ENCODE measurements at places on chromosomes 6 and 20. TPM values are rescaled to one million over a fixed set of nuclear protein-coding genes. Genes with fewer than 3 reads are reported as not detected.
A peak's percentile ranks its signal among the peaks of the same experiment; 100 is the strongest.

- peak; percentile 93 for DNase-seq
These were observed 1.1 kb downstream of the JAG1 start for GRCh38 chr20:10672624-10673127.

- DNase-seq, result no peak
These were observed 28.3 kb downstream of the PREX1 start for GRCh38 chr20:48799328-48800105.

Gene AIF1
- 60.1 TPM for total RNA-seq

DNA sequence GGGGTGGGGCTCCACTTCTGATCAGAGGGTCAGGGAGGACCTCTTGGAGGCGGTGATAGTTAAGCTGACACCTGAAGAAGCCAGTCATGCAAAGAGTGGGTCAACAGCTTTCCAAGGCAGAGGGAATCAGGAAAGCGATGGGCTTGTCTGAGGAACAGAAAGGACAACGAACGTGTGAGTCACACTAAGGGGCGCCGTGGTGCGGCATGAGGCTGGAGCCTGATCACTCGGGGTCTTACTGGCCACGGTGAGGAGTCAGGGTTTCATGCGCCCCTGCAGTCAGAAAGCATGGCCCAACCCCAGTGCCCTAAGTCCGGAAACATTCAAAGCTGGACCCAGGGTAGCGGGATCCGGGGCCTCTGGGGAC is 50.6 kb upstream of the SLC32A1 start:
- DNase-seq, result no peak

- no peak for DNase-seq
These were observed 126.0 kb downstream of the RNASET2 start for GRCh38 chr6:166830185-166830890.

DNA sequence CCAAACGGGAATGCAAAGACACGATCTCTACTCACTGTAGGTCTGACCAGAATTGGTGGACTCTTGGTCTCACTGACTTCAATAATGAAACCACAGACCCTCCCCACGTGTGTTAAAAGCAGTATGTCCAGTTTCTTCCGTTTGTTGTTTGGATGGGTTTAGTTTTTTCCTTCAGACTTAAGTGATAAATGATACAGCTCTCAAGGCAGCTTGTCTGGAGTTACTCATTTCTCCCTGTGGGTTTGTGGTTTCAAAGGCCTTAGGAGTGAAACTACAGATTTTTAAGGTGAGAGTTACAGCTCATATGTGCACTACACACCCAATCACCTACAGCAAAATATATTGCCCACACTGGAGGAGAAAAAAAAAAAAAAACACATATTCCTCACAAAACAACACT is 86.7 kb upstream of the STMND1 start:
- DNase-seq, result no peak

- DNase-seq, result no peak
These were observed 84.6 kb upstream of the SPTLC3 start for GRCh38 chr20:12924126-12924525.

Gene TNNC2
- total RNA-seq, result 0.74 TPM

DNA sequence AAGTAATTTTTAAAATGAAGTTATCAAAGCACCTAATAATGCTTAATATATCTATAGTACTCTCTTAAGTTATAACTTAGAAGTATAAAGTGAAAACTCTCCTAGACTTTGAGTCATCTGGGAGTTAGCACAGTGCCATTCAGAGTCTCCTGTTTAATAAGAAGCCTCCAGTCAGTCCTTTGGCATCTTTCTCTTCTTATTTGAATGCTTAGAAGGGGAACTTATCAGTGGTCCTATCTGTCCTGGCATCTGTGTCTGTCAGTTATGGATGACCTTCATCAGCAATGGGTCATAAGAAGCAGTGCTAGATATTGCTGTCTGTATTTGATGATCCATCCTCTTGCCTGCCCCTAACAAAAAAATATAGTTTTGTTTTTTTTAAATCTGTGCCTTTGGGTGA is 15.2 kb downstream of the TMEM200A start:
- DNase-seq, result no peak

DNA sequence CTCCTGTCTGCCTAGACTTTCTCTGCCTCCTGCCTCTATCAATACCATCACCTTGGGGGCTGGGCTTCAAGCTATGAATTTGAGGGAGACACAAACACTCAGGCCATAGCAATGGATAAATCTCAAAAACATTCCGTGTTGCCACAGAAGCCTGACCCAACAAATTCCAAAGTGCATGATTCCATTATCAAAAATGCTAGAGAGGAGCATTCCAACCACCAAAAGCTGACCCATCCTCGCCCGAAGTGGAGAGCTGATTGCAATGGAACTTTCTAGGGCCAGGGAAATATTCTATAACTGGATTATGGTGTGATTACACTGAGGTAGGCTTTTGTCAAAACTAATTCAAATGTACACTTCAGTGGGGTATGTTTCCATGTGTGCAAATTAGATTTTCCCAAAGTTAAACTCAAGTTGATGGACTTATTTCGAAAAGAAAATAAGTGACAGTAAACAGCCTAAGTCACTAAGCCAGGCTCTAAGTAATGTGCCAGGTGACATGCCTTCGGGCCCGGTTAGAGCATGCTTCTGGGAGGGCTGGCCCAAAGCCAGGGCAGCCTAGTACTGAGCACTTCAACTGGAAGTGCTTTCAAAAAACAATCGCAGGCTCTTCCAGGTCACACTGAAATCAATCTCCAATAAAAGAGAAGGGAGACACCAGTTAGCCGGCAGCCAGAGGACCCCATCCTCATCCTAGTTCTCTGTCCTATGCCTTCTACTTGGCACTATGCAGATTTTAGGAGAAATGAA is 142.3 kb downstream of the TBXT start:
- DNase-seq, result no peak

DNA sequence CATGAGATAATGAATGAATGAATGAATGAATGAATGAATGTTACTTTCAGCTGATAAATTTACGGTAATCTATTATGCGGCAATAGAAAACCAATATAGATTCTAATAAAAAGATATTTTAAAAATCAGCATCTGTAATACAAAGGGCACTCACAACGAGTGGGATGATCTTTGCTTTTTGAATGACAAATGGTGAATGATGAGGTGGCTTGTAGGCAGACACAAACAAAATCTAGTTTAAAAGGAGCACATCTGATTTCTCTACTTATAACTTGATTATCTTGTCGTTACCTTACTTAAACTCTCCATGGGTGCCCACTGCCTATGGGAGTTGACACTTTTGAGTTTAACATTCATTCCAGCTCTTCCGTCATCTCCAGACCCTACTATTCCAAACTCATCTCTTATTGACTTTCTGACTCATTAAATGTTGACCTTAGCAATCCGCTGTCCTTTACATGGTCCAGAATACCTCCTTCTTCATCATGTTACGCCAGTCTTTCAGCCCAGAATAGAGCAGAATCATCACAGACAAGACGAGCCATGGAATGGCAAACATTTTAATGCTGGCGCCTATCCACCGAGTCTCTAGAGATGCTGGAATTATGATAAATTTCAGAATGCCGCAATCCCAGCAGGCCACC is 41.3 kb downstream of the NHLRC1 start:
- no peak for DNase-seq

DNA sequence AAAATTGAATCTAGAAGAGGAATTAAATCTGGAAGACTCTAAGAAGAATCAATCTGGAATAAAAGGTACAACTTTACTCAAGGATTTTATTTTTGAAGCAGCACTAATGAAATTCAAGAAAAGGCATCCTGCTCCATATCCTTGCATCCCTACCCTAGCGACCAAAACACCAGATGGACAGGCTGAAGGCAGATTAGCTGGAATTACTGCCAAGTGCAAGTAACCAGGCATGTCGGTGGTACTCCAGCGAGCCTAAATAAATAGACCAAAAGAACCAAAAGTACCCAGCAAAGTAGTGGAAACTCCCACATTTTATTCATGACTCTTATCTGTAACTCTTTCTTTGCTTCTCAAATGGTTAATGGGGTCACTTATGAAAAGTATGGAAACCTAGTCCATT is 21.0 kb downstream of the OPRM1 start:
- DNase-seq, result no peak

- no peak for DNase-seq
These were observed 118.9 kb downstream of the QKI start for GRCh38 chr6:163533443-163533842.

DNA sequence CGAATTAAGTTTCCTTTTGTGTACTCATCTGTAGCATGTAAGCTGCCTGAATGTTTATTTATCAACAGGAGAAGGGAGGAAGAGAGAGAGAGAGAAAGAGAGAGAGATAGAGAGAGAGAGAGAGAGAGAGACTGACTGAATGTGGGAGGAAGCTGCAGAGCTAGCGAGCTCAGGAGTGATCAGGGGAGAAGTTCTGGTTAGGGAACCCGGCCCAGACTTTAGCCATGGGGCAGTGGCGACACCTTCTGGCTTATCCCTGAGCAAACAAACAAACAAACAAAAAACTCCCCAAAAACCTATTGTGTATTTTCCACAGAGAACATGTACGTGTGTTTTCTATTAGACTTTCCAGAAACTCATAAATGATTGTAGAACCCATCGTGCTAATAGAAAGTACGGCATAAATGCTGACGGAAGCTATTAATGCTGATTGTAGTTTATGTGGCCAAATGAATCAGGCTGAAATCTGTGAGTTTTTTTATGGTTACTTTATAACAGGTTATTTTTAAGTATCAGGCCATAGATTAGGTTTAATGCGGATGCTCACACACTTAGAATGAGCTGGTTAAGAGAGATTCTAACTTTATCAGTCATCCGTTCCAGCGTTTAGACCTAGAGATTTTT is 92.8 kb downstream of the CLIC5 start:
- DNase-seq, result no peak

DNA sequence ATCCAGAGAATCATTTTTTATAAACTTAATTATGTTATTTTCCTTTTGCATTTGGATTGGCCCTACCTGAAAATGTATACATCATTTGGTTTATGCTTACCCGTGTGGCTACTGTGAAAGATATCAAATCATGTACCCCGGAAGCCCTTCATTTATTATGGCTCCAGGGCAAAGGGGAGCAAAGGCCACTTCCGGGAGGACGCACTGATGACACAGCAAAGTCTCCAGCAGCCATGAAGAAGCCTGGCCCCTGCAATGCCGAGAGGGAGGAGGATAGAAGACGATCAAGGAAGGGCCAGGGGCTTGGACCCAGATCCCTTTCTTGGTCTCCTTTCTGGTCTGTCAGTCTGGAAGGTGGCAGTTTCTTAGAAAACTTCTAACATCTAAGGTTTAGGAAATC is 380.3 kb upstream of the AGPAT4 start:
- DNase-seq, result no peak

Gene LIME1
- total RNA-seq, result 6.5 TPM

DNA sequence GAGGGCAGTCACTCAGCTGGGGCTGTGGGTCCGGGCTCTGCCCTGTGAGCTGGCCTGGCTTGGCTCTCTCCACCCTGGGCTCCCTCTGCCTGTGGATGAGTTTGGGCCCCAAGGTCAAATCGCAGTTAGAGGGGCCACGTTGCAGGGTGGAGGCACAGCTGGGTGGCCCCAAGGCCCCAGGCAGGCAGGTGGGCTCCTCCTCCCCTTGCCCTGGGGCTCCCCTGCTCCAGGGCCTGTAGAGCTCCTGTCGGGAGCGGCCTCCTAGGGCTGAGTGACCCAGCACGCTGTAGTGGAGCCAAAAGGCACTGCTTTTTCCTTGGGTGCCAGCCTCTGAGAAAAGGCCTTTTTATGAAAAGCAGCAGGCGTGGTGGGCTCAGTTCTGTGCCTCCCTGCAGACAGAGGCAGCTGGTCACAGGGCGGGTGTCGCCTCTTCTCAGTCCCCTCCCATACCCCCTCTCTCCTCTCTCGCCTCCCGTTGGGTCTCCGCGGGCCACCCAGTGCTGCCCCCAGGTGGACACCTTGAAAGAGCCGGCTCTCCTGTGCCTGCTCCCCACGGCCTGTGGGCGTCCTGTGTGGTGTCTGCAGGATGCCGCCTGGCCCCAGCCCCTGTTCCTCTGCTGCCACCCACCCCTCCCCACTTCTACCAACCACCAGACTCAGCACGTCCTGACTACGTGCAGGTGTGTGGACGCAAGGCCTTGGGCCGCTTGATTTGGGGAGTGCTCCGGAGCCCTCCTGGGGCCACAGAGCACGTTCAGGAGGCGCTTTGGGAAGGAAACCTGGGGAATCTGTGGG is 13.2 kb downstream of the SS18L1 start:
- no peak for DNase-seq

DNA sequence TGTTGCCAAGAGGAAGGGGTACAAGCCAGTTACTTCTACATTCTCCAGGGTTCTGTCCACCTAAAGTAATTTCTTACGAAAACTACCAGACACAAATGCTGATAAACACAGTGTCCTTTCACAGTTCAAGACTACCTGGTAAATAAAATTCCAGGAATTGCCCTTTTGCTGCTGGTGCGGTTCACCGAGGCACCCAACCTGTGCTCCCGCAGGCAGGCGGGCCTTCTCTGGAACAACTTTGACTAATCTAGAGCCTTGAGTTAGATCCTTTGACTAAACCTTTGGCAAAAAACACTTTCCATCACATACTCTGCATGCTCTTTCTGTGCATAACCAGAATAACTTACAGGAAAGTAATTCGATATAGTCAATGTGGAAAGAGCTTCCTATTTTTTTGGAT is 107.0 kb downstream of the HUS1B start:
- DNase-seq, result no peak

- DNase-seq, result no peak
These were observed 9.6 kb upstream of the LY6G5C start for GRCh38 chr6:31690231-31691077.

GRCh38 chr6:126195625-126196236 is 144.2 kb upstream of the CENPW start:
- no peak for DNase-seq

All from mesenteric fat pad (tissue), 1 donor.